ENCODE measurements at places on chromosomes 6 and 20.

GRCh38 chr6:16747232-16748024 is 13.8 kb downstream of the ATXN1 start:
- DNase-seq, result no peak

DNA sequence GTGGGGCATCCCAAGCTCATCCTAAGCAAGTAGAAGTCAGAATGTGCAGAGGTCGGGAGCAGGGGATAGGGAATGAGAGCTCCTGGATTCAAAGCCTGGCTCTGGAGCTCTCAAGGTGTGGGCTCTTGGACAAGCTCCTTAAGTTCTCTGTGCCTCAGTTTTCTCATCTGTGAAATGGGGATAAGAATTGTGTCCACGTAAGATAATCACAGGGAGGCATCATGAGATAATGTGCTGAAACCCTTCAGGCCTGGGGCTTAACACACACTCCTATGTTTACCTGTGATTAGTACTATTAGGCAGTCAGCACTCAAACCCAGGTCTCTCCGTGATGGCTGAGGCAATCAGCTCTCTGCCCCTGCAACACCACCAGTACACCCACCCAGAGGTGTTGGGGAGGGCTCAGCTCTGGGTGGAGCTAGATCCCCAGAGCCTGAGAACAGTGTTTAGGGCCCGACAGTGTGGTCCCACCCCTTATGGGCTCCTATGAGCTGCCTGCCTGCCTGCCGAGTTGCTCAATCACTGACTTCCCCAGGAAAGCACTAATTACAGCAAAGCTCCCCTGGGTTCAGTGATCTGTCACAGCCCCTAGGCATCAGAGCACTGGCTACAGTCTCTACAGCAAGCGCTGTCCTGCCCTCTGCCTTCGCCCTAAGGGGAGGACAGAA is 6.3 kb upstream of the SIRPA start:
- DNase-seq, result no peak

GRCh38 chr20:50663095-50663821 is 28.1 kb downstream of the RIPOR3 start:
- no peak for DNase-seq

GRCh38 chr6:160419488-160419887 is 71.3 kb downstream of the SLC22A3 start:
- no peak for DNase-seq

DNA sequence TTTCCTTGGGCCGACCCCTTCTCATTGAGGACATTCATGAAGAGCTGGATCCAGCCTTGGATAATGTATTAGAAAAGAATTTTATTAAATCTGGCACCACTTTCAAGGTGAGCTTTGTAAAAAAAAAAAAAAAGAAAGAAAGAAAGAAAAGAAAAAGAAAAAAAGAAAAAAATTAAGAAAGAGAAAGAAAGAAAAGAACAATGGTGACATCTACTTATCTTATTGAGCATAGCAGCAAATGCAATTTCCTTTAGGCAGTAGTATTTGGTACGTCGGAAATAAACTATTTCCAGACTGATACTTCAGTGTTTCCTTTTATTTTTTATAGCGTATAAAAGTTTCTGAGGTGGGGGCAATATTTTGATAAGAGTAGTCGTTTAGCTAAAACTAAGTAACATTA is 119.0 kb upstream of the GLP1R start:
- DNase-seq, result no peak

DNA sequence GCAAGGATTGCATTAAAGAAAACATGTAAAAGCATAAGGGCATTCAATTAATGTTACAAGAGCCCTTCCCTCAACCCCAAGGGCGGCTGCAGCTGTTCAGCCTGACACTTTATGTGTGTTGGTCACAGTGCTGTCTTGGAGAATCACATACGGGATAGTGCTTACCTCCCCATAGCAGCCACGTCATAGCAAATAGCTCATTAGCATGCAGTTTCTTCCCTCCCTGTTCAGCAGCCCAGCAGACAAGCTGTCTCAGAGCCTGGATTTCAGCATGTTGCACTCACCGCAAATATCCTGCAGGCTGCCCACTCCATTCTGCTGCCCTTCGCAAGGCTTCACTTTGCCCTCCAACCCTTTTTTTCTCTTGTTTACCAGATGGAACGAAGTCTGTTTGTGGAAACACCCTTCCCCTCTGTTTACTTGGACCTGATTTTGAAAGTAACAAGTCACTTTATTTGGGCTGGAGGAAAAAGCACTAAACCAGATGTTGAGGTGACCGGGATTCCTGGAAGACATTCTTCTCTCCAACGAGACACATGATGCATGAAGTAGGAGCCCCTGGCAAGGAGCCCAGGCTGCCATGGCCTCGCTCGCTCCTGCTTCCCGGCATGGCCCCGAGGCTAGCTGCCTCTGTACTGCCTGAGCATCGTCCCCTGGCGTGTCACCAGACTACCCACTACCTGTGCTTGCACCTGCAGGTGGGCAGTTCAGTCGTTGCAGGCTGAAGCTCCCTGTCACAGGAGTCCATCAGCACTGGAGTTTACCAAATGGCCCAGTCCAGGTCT is 151.6 kb upstream of the GMDS start:
- DNase-seq, result no peak

- no peak for DNase-seq
Observed at GRCh38 chr6:37005061-37005810, at the start of gene FGD2. TSS of gene FGD2 (plus strand) at chr6:37005655. CDS start at chr6:37005818, 163 bp downstream.

GRCh38 chr6:106380407-106380806 is 19.9 kb downstream of the CRYBG1 start:
- no peak for DNase-seq

DNA sequence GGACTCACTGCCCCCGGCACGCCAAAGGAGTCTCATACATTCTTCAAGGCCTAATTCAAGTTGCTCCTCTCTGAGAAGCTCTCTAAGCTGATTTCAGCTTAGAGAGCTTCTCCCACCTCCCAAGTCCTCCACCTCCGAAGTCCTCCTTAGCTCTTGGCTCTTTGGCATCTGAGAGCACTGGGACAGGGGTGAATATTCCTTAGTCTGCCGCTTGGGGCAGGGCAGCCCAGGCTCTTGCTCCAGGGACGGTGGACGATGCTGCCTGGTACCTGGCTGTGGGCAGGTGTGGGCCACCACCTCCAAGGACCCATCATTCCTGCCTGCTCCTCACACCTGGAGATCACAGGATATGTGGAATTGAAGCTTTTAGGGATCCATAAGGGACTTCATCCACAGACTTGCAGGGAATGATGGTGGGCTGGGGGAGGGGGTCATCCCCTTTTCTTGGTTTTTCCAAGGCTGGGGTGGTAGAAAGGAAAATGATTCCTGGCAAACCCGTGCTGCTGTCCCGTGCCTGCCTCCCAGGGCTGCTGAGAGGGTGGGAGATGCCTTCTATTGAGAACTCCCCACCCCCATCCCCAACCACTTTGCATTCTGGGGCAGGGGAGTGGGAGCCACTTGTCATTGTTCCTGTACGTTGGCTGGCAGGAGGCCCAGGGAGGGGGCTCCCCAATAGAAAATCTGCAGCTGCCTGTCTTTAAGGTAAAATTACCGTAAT is 57.4 kb downstream of the ARHGAP40 start:
- DNase-seq, result no peak

- DNase-seq, result no peak
Observed at GRCh38 chr6:51684038-51684437, 403.4 kb downstream of the PKHD1 start.

DNA sequence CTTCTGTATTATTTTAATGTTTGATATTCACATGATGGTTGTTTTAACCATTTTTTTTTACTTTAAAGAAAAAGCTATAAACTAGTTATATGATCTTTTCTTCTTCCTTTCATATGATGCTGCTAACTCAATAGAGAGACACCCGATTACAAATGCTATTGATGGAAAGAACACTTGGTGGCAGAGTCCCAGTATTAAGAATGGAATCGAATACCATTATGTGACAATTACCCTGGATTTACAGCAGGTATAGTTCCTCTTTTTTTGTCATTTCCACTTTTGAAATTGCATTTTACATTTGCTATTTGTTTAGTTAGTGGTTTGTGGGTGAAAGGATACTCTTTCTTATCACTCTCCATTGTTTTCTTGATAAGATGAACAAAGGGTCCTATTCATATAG is 176.7 kb downstream of the LAMA2 start:
- DNase-seq, result no peak

DNA sequence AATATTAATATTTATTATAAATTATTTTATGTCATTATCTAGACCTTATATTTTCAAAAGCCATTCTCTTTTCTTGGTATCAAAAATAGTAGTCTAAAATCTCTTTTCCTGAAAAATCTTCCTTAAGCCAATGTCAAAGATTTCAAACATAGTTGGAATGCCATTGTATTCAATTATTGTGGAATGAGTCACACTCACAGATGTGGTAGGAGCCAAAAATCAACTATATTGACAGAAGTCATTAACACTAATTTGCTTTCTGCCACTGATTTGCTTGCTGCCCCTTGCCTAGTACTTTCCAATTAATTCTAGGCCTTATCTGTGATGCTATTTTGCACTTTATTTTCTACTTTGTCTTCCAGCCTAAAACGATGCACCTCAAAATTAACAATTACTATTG is 1326.3 kb upstream of the GJE1 start:
- DNase-seq, result no peak

GRCh38 chr6:108132863-108133262 is 33.0 kb upstream of the NR2E1 start:
- no peak for DNase-seq

DNA sequence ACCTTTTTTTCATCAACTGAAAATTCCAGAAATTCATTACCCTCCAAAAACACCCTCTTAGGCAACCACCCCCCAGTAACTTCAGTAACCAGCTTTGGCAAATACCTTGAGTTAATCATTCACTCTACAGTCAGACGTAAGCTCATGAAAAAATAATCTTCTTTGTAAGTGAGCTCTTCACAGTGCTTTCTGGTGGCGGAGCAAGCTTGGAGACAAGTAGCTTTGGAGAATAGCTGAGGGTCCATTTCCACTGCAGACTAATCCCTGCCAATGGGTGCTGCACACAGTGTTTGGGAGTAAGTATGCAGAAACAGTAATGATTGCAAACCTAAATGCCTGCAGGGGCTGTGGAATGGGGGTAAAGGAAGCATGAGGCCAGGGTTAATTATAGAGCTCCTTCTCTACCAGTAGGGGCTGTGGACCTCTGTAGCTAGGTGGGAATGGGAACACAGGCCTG is 56.8 kb upstream of the HINT3 start:
- no peak for DNase-seq

DNA sequence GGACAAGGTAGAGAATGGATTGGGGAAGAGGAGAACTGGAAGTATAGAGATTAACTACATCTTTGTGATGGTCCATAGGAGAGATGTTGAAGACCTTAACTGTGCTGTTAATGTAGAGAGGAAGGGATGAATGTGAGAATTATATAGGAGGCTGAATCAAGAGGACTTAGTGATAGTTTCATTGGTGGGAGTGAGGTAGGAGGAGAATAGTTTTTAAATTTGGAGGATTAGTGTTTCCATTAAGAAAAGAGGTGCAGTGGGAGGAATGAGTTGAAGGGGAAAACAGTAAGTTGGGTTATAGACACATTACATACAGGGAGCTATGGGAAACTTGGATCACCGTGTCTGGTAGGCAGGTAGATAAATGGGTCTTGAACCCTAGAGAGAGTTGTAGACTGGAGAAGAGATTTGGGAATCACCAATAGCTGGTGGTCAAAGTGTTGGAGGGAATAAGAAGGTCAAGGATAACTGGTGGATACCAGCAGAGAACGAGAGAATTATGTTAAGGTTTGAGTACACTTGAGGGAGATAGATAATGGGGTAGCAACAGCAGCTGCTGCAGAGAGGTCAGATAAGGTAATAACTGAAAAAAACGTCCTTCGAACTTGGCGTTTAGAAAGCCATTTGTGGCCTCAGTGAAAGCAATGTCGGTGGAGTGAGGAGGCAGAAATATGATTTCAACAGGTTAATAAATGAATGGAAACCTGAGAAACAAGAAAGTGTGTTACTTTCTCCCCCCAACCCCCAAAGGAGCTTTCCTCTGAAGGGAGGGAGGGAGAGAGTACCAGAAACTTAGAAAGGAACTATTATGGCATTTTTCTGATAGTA is 3.1 kb downstream of the C6orf89 start:
- no peak for DNase-seq

- no peak for DNase-seq
Observed at GRCh38 chr6:26301638-26302037, 63.4 kb upstream of the BTN3A2 start.
